ENCODE measurements at places on chromosomes 3 and 15.

DNA sequence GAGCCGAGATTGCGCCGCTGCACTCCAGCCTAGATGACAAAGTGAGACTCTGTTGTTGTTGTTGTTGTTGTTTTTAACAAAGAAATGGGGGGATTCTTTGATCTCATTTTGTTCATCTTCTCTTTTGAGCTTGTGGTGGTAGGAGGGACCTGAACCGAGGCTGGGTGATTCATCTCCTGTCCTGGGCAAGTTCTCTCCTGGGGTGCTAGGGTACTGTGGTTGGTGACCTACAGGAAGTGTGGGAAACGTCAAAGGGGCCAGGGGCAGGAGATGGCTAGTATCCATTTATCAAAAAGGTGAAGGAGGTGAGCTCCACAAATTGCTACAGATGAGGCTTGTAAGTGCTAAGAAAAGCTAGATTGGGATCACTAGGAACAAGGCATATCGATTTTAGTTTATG, 14.3 kb downstream of the PPCDC start:
- peak; percentile 34 for DNase-seq

GRCh38 chr15:41019174-41019573, 65.9 kb downstream of the CHAC1 start:
- no peak for DNase-seq

GRCh38 chr3:149374391-149374790, 3.1 kb downstream of the TM4SF1 start:
- no peak for DNase-seq

DNA sequence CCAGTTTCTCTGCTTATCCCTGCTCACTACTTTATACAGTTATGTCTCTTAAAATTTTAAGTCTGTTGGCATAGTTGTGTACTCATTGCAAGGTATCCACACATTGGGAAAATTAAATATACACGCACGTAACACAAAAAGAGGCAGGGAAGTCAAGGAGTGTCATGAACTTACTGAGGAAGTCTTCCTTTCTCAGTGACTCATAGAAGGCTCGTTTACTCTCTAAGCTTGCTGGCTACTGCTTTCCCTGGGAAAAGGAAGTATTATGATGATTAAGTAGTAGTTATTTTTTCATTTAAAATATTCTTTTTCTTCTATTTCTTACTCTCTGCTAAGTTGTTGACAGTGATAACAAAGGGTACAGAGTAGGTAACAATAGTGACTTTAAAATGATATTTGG, 287.3 kb downstream of the UBE2E2 start:
- peak; percentile 52 for DNase-seq

- no peak for DNase-seq
These were observed 77.0 kb upstream of the SLC12A8 start for GRCh38 chr3:125289429-125289981.

- no peak for DNase-seq
These were observed 83.5 kb upstream of the BCL6 start for GRCh38 chr3:187828579-187829452.

- no peak for DNase-seq
These were observed 115.9 kb downstream of the EEFSEC start for GRCh38 chr3:128269006-128269775.

Data from brain microvascular endothelial cell (primary cell).